ENCODE measurements at places on chromosomes 7 and 10.

- no peak for DNase-seq
Observed at GRCh38 chr7:28130277-28130676, 50.3 kb downstream of the JAZF1 start.

DNA sequence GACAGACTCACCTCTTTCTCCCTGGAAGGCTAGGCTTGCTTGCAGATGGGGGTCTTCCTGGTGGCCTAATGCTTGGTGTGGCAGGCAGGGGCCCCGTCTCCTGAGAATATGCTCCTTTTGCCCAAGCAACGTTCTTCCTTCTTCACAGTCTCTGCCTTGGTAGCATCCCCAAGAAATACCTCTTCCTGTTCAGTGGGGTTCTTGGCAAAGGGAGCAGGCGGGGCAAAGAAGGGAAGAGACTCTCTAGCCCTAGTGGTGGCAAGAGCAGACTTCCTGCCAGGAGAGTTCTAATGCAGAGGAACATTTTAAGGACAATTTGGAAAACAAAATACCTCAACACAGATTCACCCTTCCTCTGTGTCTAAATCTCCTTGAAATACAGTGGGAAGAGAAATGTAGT is at the start of gene CLEC5A:
CLEC5A (minus strand) TSS at position 179 of the 400 bp plus-strand sequence. CDS start 682 bp downstream, outside the sequence.
- DNase-seq, result no peak

DNA sequence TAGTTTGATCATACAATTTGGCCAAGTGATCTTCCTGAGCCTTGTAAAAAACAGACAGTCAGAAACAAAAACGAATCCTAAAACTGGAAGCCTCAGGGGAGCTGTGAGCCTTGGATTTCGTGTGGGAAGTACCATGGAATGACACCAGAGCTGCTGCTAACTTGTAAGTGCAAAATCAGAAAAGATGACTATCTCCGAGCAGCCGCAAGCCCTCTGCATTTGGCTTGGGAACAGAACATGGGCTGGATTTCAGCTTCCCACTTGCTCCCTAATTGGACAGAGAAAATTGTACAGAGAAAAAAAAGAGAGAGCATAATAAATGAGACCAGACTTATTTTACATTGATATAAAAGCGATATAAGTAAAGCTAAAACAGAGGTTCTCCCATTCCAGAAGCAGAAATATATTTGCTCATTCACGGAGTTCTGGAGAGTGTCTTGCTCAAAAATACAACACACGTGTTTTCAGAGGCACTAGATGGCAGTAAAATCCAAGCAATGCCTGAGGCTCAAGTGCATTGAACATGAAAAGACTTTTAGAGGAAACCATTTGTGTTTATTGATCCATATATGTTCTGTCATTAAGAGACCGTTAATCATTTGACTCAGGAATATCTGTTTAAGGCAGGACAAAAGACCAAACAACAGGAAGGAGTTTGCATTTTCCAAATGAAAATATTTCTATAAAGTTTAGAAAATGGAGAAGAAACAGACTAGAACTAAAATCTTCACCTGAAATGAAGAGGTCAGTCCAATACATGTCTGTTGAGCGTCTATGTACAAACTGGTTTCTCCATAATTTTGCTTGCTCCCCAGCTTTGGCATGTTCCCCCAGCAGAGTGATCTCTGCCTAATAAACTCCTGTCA is 78.3 kb upstream of the SLC26A5 start:
- peak; percentile 69 for DNase-seq

GRCh38 chr7:99631295-99632109 is 14.8 kb downstream of the ZSCAN25 start:
- peak; percentile 78 for DNase-seq

DNA sequence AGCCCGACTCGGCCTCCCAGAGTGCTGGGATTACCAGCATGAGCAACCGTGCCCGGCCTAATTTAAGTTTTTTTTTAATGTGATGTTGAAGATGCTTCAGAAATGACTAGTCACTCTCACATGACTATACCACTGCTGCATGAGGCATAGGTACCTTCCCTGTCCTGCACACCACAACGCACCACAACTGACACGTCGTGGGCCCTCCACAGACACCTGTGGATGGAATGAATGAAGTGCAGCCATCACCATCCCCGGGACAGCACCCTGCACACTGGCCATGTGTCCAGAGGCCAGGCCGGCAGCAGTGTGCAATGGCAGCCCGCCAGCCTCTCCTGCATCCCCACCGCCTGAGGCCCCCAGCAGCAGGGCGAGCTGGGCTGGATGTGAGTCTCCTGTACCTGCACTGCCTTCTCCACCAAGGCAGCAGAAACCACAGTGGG is 55.1 kb downstream of the VOPP1 start:
- no peak for DNase-seq

- no peak for DNase-seq
Observed at GRCh38 chr7:16204953-16205352, 216.4 kb downstream of the CRPPA start.

- no peak for DNase-seq
Observed at GRCh38 chr10:83178526-83178925, 960.8 kb upstream of the GHITM start.

DNA sequence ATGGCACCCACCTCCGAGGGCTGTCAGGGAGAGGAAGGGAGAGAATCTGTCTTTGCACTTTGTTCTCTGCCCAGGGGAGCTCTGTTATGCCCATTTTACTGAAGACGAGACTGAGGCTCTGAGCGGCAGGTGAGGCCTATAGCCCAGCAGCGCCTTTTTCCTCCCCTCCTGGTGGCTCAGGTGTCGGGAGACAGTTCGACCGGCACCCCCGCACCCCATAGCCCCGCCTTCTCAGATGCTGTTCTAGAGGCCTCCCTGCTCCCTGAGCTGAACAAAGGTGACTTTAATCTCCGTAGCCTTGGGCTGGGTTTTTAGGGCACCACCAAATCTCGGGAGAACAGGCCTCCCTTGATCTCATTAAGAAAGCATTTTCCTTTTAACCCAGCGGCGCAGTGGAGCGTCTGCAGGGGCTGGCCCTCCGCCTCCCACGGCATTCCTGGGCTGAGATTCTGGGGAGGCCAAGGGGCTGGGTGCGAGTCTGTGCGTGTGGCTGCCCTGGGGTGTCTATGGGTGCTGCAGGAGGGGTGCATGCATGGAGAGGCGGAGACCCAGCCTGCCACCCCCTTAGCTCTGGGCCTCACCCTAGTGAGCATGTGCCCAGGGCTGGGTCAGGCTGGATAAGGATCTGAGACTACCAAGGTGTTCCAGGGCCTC is 3.3 kb downstream of the LFNG start:
- DNase-seq, result no peak

DNA sequence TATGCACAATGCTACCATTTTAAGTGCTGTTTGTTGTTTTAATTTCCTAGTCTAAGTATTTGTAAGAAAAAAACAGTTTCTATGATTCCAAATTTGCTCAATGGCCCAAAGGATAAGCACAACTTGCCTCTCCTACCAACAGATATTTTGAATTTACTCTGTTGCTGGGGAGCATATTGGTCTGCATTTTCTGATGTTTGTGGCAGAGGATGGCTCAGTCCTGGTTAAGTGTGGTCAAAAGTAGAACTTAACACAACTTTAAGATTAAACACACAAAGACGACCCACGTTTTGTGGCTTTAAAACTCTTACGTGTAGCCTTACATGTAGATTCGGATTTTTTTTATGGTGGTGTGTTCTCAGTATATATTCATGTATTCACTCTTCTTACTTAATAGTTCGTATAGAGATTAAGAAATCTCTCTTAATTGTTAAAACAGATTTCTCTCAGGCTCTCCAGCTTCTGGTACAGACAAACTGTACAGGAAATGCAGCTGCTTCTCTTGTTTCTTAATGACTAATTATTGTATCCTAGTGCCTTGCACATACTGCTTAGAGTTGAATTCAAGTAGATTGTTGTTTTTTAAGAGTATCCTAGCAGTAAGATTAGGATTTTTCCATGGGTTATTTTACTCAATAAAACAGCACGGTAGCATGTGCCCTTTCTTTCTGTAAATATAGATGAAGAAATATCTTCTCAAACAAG is 86.2 kb downstream of the GPR85 start:
- no peak for DNase-seq

GRCh38 chr10:93026072-93026471 is 34.5 kb upstream of the CYP26C1 start:
- no peak for DNase-seq

GRCh38 chr7:137669706-137670105 is 177.1 kb downstream of the DGKI start:
- peak; percentile 89 for DNase-seq

- DNase-seq, result no peak
Observed at GRCh38 chr7:49822856-49823255, 49.4 kb downstream of the VWC2 start.

GRCh38 chr10:20922033-20922432 is 24.9 kb upstream of the NEBL start:
- no peak for DNase-seq

DNA sequence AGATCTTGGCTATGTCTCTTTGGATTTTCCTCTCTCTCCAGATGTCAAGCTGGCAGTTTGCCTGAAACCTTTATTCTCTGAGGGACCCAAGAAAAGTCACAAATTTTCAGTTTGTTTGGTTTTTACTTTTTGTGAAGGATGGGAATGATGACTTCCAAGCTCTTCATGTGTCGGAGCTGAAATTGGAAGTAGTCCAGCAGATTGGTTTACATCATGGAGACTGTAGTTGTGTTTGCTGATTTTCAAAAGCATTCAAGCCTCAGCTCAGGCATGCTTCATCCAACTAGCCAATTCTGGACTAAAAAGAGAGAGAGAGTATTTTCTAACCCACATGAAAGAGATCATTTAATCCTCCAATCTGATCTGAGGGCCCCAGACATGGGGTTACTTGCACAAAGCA is 326.2 kb upstream of the AUTS2 start:
- DNase-seq, result no peak

DNA sequence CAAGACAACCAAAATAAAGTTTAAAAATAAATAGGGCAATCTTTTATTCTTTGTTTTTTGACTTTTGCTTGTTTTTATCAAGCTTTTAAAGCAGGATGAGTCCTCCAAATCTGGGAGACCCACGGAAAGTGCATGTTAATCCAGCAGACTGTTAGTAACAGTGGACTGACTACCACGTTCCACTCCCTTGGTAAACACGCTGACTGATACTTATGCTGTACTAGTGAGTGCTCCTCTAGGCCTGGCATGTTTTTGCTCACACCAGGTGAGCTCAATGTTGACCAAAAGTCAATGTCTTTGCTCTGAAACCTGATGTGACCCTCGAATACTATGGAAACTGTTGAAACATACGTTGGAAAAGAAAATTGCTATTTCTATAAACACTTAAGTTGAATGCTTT is 88.4 kb downstream of the KIAA1549 start:
- no peak for DNase-seq

DNA sequence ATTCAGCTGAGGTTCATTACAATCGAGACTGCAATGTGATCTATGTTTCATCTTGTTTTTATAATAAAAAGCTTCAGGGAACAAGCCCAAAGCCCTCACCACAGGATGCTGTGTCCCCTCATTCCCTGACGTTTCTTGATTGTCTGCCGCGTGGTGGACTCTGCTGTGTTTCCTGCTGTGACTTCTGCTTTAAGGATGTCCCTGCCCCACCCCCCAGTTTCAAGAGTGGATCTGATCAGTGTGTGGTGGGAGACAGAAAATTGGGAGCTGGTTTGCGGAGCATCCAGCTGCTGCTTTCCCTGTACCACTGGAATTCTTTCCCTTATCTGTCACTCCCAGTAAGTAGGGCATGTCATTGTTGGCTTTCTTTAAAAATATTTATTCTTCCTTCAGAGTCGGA is 86.2 kb downstream of the CREM start:
- DNase-seq, result no peak

- no peak for DNase-seq
Observed at GRCh38 chr7:70355198-70356020, 757.1 kb downstream of the AUTS2 start.

- DNase-seq, result no peak
Observed at GRCh38 chr7:147436718-147437117, 1153.8 kb upstream of the C7orf33 start.

DNA sequence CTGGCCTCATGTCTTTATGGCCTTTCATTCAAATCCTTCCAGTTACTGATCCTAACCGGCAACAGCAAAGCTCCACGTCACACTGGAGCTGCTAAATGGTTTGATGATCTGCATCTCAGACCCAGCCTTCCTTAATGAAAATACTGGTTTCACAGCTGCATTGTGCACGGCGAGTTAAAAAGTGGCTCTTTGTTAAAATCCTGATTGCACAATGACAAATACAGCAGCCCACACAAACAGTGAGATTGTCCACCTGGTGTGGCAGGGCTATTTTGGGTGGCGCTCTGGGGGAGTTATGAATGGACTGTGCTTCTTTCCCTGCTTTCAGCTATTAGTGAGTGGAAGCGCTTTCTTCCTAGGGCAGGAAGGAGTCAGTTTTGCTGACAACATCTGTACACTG is 63.4 kb upstream of the C1QL3 start:
- DNase-seq, result no peak

DNA sequence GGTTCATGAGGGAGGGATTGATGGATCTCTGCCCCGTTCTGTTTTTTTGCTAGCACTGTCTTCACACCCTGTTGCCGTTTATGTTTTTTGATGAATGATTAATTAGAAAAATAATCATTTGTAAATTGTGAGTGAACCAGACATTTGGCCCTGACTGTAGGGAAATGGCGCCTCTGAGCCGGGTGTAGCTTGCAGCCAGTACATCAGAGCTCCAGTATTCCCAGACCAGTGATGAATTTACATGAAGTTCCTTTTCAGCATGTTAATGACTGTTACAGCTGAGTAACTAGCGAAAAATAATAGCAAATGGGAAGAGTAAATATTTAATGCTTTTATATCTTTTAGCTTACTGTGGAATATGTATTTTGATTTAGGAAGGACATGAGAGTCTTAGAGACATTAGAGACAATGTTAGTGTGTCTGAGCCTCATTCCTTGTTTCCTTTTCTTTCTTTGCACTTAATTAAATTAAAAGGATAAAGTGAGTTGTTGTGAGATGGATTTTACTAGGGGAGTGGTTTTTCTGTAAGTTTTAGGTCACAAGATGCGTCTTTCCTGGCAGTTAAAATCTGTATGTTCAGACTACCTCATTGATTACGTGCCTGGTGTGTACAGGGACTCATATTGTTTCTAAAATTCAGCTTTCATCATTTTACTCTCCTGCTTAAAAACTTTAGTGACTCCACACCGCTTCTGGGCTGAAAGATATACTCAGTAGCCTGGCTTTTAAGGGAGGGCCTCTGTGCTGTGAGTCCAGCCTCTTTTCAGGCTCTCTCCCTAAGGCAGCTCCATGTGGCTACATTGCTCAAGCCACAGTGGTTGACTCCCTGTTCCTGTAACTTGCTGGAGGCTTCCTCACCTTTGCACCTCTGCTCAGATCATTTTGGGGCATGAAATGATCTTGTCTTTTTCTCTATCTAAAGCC is 86.4 kb downstream of the AUTS2 start:
- DNase-seq, result peak; percentile 58

DNA sequence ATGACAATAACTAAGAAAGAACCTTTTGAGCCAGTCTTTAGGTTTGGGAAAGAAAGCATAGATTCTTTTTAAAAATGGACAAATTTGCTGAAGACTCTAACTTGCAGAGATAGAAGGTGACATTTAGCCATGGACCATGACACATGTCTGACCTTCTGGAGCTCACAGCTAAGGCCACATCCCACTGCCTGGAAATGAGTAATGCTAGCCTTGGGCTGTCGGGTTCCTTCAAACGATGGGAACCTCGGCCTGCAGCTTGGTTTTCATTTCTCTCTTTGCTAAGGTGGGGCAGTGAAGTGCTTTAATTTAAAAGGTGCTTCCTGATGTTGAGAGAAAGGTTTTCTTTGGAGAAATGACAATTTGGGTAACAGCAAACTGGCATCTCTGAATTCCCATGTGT is 223.2 kb downstream of the FANK1 start:
- no peak for DNase-seq
